NCI-H1436 (cell line): ENCODE measurements at places on chromosomes 7 and 10.

GRCh38 chr7:127047521-127047920, 205.2 kb downstream of the GRM8 start:
- no peak for DNase-seq

GRCh38 chr7:39614299-39614698, 9.1 kb upstream of the RALA start:
- DNase-seq = no peak

DNA sequence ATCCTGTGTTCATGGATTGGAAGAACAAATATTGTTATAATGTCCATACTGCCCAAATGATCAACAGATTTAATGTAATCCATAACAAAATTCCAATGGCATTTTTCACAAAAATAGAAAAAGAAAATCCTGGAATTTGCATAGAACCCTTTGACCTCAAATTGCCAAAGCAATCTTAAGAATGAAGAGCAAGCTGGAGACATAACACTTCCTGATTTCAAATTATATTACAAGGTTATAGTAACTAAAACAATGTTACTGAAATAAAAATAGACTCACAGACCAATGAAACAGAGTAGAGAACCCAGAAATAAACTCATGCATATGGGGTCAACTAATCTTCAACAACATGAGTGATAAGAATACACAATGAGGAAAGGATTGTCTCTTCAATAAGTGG, 302.5 kb downstream of the PHTF2 start:
- DNase-seq = no peak

DNA sequence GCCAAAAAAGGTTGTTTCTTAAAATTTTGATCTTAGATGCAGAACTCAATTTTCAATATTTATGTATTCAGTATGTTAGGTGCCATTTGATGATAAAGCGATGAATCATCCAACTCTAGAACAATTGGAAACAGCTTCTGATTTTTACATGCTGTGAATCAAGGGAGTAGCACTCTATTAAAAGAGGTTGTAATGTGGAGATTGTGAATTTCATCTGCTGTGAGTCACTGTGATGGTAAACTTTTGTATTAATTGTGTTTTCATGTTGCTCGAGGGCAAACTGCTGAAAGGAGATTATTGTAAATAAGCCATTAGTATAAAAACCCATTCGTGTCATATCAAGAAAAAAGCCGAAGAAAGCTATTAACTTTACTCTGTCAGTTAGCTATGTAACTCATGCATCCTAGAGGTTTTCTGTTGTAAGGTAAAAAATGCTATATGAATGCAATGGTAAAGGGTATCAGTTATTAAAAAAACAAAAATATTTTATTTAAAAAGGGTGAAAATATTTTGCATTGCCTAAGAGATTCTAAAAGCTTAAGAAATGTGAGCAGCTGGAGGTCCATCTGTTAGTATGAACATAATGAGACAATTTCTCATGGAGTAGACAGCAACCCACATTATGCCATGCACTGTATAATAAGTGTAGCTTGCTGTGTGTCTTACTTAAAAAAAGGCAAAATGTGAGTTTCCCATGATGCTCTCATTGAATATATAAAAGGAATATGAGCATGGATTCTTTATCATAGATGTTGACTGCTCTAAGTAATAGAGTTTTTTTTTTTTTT, 511.0 kb upstream of the PCDH15 start:
- peak; percentile 4 for DNase-seq

- DNase-seq = no peak
Observed at GRCh38 chr7:75650062-75650461, 88.7 kb downstream of the HIP1 start.

GRCh38 chr7:144628176-144628575, 207.7 kb downstream of the TPK1 start:
- no peak for DNase-seq

DNA sequence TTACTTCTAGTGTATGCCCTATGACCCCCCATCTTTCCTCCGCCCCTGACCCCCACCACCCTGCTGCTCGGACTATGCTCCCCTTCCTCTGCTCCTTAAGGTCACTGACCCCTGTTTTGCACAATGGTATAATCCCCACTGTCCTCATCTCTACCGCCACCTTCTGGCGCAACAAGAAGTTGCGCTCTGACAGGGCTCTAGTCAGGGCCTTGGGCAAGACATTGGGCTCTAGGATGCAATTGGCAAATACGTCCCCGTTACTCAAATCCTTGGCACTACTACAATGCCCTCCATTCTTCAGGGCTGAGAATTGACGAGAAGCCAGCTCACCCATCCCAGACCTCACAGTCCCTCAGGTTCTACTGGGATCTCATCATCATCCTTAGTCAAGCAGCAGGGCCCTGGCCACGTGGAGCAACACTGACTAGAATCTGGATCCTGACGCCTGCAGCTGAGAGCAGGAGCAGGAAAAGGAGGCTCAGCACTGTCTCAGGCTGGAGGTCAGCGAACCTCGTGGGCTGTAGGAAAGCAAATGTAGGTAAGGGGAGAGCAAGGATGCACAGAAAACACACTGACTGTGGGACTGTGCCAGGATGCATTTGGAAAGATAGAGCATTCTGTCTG, 10.6 kb downstream of the LRIT2 start:
- no peak for DNase-seq

DNA sequence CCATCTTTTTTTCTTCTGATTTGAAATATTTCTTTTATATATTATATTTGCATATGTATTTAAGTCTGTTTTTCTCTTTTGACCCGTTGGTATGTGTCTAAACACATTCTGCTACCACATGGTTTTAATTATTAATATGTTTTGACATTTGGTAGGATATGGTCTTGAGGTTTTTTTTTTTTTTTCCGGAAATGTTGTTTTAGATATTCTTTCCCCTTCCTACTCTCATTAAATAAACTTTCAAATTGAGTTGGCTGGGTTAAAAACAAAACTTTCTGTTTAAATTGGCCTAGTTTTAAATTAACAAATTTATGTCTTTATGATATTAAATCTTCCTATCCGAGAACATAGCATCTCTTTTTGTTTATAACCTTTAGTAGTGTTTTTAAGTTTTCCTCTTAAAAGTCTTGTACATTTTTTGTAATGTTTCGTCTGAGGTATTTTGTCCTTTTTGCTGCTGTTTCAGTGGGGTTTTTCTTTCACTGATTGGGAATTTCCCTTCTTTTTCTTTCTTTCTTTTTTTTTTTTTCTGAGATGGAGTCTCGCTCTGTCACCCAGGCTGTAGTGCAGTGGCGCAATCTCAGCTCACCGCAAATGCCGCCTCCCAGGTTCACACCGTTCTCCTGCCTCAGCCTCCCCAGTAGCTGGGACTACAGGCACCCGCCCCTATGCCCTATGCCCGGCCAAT, 25.4 kb downstream of the STAM start:
- DNase-seq = no peak

DNA sequence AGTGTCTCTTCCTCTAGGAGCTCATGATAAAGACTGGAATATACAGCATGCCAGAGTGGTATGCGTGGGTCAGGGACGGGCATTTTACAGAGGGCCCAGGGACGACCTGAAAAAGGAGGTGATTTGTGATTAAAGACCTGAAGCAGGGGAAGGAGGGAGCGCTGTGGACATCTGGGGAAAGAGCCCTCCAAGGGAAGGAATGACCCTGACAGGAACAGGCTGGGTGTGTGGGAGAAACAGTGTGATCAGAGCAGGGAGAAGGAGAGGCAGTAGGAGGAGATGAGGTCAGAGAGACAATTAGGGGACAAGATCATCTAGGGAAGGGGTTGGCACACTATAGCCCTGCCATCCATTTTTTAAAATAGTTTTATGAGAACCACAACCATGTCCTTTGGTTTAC, 3.4 kb upstream of the RASSF4 start:
- no peak for DNase-seq

DNA sequence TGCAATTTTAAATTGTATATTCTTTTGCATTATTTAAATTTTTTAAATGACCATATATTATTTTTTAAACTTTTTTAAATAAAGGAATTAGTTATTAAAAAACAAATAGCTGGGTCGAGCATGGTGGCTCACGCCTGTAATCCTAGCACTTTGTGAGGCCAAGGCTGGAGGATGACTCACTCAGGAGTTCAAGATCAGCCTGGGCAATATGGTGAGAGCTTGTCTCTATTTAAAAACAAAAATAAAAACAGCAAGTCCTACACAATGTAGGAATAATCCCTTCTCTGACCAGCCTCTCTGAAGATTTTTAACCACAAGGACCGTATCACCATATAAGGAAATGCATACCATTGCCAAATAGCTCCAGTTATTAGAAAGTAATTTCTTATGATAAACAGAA, 19.6 kb downstream of the NOC3L start:
- DNase-seq = no peak
